ENCODE measurements at places on chromosomes 12 and 14.

DNA sequence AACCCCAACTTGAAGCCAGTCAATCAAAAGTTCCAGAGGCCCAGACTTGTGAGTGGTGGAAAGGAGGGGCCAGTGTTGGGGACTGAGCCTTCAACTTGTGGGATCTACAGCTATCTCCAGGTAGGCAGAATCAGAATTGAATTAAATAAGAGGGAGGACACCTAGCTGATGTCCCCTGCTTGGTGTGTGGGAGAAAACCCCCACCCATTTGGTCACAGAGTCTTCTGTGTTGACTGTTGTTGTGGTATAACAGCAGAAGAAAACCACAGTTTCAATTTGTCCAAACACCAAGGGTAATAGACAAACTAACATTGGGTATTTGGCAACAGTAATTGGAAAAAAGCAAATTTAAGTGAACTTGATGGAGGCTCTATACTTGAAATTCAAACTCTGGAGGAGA, 3.4 kb upstream of the GCH1 start:
- no peak for DNase-seq

- no peak for DNase-seq
These were observed 308.9 kb downstream of the KCNH5 start for GRCh38 chr14:62736048-62737043.

- DNase-seq, result no peak
These were observed 304.1 kb downstream of the SYT1 start for GRCh38 chr12:79168687-79169086.

DNA sequence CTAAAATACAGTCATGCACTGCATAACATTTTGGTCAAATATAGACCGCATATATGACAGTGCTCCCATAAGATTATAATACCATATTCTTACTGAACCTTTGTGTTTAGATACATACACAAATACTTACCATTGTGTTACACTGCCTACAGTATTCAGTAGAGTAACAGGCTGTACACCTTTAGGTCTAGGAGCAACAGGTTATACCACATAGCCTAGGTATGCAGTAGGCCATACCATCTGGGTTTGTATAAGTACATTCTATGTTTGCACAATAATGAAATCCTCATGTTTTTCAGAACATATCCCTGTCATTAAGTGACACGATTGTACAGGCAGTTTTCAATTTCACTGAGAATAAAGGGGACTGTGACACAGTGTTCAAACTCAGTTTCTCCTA, 22.3 kb downstream of the KDM5A start:
- DNase-seq, result no peak

DNA sequence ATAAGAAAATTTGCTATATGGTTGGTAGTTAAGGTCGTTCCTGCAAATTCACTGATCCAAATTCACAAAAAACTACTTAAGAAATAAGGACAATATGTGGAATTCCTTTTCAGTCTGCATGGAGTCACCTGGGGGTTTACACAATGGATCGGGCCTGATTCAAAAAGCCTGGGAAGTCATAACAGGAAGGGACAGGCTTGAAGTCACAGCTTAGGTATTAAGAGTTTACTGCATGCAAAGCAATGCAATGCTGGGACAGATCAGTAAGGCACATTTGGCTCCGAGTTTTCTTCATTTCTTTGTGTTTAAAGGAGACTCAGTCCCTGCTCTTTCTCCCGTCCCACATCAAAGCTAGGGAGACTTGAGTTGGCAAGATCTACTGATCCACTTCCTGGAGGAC, 153.3 kb downstream of the NTF3 start:
- no peak for DNase-seq

- peak; percentile 89 for DNase-seq
These were observed 90.5 kb upstream of the FOXN3 start for GRCh38 chr14:89507521-89507920.

- DNase-seq, result no peak
These were observed 62.7 kb downstream of the TTC6 start for GRCh38 chr14:37658156-37658555.

GRCh38 chr14:93431036-93431670, 414 bp downstream of the UNC79 start:
- DNase-seq, result no peak

DNA sequence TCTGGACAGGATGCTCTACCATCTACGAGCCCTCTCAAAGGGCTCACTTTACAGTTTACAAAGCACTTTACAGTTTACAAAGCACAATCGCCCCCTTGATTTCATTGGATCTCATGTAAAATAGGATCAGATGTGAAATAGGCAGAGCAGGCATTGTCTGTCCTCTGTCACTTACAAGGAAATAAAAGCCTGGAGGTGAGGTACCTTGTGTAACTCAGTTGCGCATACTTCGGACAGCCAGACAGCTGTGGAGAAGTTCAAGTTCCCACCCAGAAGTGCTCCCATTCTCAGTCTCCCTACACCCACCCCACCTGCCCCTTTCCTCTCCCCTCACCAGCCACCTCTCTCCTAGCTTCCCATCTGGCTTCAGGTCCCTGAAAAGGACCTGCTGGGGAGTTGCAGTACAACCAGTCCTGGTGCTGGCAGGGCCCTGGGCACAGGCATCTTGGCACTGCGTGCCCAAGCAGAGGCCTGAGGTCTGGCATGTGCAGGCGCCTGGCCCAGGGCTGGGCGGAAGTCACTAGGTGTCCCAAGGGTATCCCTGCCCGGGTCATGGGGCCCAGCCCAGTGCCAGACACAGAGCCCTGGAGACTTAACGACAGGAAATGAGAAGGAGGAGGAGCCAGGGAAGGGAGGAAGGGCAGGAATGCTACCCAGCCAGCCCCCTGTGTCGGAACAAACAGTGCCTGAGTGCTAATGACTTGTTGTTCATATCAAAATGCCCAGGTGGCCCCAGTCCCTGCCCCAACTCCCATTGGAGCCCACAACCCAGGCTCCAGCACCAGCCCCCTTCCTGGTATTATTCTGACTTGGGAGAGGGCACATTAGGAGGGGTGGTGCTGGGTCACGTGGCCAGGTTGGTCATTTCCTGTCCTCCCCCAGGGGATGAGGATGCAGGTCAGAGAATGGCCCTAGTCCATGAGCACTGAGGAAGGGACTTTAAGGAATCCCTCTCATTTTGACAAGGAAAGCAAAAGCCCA, 5.4 kb downstream of the RAPGEF3 start:
- DNase-seq, result peak; percentile 65

GRCh38 chr14:64191756-64192155, 102.4 kb downstream of the ESR2 start:
- peak; percentile 93 for DNase-seq

GRCh38 chr12:104423273-104423672, 33.5 kb upstream of the CHST11 start:
- DNase-seq, result no peak

DNA sequence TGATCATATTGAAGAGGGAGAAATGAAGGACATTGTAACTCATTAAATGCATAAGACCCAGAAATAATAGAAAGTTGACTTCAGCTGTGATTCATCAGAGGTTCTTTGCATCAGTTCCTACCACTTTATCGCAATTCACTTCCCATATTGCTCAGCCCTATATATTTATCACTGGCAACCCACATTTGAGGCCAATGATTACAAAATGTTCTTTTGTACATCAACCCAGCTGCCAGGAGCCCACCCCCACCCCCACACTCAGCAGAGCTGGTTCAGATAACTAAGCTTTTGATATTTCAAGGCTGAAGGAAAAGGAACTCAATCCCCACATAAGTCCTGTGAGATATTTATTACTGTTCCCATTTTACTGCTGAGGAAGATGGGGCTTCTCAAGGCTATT, 51.2 kb upstream of the TMPO start:
- no peak for DNase-seq

DNA sequence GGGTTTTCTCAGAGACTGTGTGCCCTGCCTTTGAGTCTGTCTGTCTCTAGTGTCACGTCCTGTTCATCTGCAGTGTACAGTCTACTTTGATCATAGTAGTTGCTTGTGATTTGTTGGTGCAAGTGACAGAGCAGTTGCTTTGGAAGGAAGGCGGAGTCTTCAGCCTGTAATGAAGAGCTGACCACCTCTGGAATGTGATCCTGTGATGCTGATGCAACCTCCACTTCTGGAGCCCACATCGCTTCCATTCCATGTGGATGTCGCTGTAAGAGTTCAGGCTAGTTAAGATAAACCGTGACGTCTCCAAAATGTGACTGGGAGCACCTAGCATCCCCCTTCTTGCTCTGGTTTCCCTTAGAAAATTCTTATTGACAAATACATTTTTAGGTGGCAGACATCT, 51.8 kb downstream of the PELI2 start:
- no peak for DNase-seq

DNA sequence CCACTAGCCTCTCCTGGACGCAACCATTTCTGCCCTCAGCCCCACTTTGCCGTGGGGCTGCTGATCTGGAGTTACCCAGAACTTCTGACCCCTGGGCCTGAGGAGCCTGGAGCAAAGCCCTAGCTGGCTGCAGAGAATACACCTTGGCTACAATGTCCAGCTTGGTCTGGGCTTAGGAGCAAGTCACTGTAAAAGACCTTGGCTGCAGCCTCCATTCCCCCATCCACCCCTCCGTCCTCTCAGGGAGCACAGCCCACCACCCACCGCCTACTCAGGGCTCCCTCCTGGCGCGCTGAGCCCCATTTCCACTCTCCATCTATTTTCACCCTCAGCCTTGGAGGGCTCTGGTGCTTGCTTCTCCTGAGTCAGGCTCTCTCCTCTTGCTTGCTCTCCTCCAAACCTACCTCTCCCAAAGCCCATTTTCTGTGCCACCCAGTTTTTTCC, 42.9 kb downstream of the ERH start:
- DNase-seq, result no peak

GRCh38 chr12:76030341-76031080, 1.1 kb downstream of the PHLDA1 start:
- DNase-seq, result peak; percentile 47

DNA sequence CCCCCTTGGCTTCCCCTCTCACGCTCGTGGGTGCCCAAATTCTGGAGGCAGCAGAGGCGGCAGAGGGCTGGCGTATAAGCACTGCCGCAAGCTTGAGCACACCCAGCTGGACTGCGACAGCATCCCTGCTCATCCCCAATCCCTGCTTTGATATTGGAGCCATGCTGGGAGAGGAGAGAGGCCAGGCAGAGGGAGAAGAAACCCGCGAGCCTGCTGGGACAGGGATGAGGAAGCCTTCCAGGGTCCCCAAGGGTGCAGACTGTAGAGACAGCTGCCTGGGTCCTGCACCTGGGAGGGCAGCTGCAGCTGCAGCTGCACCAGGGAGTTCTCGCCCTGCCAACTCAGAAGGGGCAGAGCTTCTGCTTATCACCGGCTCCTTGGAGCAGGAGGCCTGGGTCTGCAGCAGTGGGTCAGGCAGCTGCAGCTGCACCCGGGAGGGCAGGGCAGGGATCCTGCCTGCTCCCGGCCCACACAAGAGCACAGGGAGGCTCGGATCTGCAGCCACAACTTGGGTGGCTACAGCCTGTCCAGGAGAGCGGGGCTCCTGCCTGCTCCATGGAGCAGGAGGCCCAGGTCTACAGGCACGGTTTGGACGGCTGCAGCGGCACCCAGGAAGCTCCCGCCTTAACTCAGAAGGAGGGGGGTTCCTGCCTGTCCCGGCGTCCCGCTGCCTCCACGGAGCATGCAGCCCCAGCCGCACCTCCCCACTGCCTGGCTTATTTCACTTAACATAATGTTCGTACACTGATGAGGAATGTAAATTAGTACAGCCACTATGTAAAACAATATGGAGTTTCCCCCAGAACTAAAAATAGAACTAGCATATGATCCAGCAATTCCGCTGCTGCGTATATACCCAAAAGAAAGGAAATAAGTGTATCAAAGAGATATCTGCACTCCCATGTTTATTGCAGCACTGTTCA, 60.4 kb upstream of the SGPP1 start:
- DNase-seq, result no peak

DNA sequence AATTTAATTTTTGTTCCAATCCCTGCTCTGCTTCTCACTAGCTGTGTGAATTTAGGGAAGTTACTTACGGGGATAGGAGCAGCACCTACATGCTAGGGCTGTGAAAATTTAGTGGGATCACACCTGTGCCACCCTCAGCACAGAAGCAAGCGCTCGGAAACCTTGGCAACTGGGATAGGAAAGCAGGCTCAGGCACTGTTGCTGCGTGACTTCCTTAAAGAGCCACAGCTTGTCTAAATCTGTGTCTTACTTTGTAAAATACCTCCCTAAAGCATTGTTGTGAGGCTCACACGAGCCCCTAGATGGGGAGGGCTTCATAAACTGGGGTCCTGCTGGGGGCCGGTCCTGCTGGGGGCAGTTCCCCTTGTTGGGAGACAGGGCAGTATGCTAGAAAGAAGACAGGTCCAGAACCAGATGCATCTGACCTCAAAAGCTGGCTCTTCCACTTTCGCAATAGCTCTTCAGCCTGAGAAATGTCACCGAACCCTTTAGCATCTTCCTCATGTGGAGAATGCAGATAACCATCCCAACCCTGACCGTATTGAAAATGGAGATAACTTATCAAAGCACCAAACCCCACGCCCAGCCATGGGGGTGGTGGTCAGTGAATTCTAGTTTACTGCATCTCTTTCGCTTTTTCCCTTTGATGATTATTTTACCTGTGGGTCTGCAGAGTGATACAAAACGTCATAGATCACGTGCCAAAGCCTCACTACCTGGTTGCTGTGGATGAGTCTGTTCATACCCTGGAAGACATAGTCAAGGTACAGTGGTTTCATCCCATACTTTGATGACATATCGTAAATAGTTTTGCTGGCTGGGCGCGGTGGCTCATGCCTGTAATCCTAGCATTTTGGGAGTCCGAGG, 54.1 kb downstream of the AK7 start:
- DNase-seq, result no peak

GRCh38 chr12:31337952-31338351, 12.0 kb upstream of the SINHCAF start:
- no peak for DNase-seq

- DNase-seq, result no peak
These were observed 558.5 kb downstream of the TMTC2 start for GRCh38 chr12:83245156-83245555.

DNA sequence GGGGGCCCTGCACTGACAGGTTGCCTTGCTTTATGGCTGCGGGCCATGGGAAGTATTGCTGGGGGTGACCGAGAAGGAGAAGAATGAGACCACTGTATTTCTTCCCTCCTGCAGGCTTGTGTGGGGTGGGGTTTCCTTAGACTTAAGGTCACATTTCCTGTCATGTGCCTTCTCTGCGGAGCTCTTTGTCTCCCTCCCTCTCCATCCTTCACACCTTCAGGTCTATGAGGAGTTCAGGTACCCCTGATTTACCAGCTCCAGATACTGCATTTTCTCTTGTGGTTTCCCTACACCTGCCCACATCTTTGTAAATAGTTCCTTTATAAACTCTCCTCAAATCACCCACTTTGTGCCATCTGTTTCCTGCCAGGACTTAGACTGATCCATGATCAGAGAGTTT, 3.6 kb downstream of the FNTB start:
- DNase-seq, result no peak

DNA sequence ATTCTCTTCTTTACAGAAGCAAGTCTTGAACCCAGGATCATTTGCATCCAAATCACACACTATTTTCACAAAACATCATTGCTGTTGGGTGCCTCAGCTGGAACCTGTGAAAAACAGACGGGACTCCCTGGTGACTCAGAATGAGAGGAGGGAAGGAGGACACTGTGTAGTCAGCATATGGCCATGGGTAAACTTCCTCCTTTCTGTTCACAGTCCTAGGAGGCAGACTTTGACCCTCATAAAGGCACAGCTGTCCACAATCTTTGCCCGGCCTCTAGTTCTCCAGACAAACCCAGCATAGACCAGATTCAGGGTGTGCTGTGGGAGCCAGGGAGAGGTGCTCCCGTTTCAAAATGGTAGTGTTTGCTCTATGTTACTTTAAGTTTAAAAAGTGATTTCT, 62.0 kb downstream of the DYRK2 start:
- DNase-seq, result peak; percentile 75

GRCh38 chr12:93229494-93230325, 148.0 kb upstream of the NUDT4 start:
- peak; percentile 97 for DNase-seq
